A549 treated with ZK216348 at 1 μM for 4 hours (cell line): ENCODE measurements at places on chromosomes 5 and 9. TPM values are rescaled to one million over a fixed set of nuclear protein-coding genes. Genes with fewer than 3 reads are reported as not detected.

ISOC1 gene
- total RNA-seq, result 15.7 to 17.7 TPM (median 16.2 TPM) in 5 replicates

SLC25A2 gene
- total RNA-seq, result not detected in 5 replicates

OR1B1 gene
- not detected in 5 replicates for total RNA-seq

CHMP5 gene
- total RNA-seq, result 67.6 to 92.1 TPM (median 73.5 TPM) in 5 replicates

TMEFF1 gene
- total RNA-seq, result 0.37 to 1.2 TPM (median 1.1 TPM) in 5 replicates

MAMDC2 gene
- total RNA-seq, result 0.18 to 0.43 TPM (median 0.21 TPM) in 5 replicates

SPINK13 gene
- total RNA-seq, result not detected in 5 replicates

CYSRT1 gene
- 2.8 to 5.4 TPM (median 4.2 TPM) in 5 replicates for total RNA-seq

GPR150 gene
- 0.11 to 0.15 TPM (median 0.12 TPM) in 3 of 5 replicates, not detected in the others for total RNA-seq

ARL14EPL gene
- 0.18 to 0.33 TPM (median 0.18 TPM) in 3 of 5 replicates, not detected in the others for total RNA-seq

OXCT1 gene
- 2.4 to 4.9 TPM (median 2.6 TPM) in 5 replicates for total RNA-seq

PCAT7 gene
- total RNA-seq, result 0.41 to 1.1 TPM (median 0.94 TPM) in 5 replicates

EDIL3 gene
- total RNA-seq, result 0.06 to 0.31 TPM (median 0.19 TPM) in 5 replicates

FABP6 gene
- total RNA-seq, result 0.45 to 1.6 TPM (median 1.1 TPM) in 5 replicates

GFPT2 gene
- 41.3 to 62.8 TPM (median 57.6 TPM) in 5 replicates for total RNA-seq

TTC16 gene
- total RNA-seq, result 0.05 TPM in 1 of 5 replicates, not detected in the others
